Stimulated activated CD4-positive, alpha-beta T cell treated with anti-CD3 and anti-CD28 coated beads, Interleukin-4, amount 100 ng/mL, for 48 hours (primary cell): ENCODE measurements at places on chromosomes 5 and 9.
A peak's percentile ranks its signal among the peaks of the same experiment; 100 is the strongest.

DNA sequence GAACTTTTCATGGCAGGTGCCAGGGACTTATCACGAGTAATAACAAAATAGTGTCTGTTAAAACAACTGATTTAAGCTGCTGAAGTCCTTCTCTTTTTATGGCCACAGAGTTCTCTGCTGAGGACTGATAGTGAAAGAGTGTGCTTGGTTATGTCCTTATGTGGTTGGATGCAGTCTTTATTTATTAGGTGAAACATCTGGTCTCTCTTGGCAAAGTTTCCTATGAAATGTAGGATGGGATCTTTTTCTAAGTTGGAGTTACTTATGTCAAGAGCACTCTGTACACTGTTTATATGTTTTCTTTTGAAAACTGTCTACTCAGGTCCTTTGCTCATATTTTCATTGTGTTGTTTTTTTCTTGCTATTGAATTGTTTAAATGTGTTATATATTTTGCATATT, 1816.1 kb upstream of the C9orf72 start:
- DNase-seq = no peak

- DNase-seq = peak; percentile 77
These were observed at the start of gene BRD3 for GRCh38 chr9:134067904-134068743. TSS of gene BRD3 (minus strand) at chr9:134068026. CDS start at chr9:134053477, 14,549 bp downstream.

- DNase-seq = no peak
These were observed 668.4 kb upstream of the FAM174A start for GRCh38 chr5:99866740-99867139.

DNA sequence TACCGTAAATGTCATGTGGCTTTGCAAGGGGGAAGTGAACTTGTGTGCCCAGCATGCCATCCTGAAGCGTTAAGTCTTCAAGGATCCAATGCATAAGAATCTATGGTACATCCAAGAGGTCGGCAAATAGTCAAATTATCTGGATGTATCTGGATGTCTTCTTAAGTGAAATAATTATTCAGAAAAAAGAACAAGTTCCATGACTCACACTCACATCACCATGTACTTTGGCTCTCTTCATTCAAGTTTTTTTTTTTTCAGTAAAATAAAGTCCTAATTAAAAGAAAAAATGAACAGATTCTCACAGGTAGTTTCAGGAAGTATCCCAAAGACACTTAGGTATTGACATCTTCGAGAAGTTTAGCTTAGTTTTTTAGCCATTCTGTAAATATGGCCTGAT, 62.7 kb upstream of the MEGF10 start:
- no peak for DNase-seq

- no peak for DNase-seq
These were observed 11.8 kb downstream of the QRFP start for GRCh38 chr9:130884542-130885483.

DNA sequence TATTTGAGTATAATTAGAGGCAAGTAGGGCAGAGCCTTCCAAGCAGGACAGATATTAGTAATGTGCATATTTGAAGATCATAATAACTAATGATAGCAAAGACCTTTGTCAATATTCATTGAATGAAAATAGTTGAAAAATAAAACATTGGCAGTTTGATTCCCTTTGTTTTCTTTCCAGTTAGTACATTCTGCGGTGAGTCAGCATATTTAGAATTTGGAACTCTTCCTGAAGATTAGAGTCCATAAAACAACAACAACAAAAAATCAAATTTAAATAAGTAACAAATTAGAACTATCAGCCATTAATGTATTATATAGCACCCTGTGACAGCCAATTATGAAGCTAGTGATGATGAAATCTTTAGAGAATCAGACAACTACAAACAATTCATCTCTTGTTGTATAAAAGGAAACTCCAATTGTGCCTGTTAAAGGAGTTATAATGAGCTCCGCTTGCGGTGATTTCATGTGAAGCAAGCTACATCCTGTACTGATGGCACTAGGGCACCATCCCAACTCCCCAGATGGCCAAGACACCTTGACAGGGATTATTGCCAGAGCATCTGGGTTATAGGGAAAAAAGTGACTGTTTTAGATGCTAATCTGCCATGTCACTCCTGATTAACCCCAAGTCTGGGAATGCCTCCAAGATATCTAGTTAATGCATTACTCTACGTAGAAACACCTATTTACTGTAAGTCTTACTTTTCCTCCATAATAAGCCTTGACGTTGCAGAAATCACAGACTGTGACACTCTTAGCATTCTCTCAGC, 6.8 kb downstream of the IFNA8 start:
- no peak for DNase-seq

DNA sequence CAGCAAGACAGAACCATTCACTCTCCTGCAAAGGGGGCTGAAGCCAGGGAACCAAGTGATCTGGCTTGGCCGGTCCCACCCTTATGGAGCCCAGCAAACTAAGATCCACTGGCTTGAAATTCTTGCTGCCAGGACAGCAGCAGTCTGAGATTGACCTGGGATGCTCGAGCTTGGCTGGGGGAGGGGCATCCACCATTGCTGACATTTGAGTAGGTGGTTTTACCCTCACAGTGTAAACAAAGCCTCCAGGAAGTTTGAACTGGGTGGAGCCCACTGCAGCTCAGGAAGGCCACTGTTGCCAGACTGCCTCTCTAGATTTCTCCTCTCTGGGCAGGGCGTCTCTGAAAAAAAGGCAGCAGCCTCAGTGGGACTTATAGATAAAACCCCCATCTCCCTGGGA, 60.5 kb downstream of the TNFSF8 start:
- DNase-seq = no peak
